Hematopoietic multipotent progenitor cell treated with erythropoietin and hydrocortisone succinate and interleukin-3 and kit ligand, for 17 days (in vitro differentiated cells): ENCODE measurements at places on chromosomes 1 and 21.

DNA sequence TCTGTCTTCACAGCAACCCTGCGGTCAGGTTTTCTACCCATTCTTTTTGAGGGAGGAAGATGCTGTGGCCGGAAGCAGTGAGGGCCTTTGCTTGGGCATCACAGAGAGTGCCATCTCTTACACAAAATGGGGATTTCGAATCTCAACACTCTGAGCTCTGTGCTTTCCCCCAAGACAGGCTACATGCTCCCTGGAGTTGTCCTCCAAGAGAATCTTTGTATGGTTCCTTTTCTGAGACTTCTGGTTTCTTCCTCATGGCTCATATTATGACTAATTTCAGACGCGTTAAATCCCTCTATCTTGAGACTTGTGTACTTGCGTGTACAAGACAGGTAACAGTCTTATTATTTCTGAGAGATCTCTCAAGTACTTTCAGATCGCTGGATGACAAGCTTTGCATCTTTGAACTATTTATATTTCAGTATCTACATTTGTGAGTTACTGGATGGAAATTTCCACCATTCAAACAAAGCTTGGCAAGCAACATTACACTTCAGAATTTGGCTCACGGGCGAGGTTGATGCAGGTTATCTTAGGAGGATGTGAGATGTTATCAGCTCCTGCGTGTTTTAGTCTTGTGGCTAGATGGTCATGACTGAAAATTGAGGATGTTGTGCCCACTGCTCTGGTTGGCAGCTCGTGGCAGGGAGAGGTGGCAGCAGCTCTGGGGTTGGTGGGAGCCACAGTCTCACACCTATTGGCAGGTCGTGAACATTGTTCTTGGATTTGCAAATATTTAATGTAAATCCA is 19.4 kb downstream of the ABCG1 start:
- no peak for DNase-seq

DNA sequence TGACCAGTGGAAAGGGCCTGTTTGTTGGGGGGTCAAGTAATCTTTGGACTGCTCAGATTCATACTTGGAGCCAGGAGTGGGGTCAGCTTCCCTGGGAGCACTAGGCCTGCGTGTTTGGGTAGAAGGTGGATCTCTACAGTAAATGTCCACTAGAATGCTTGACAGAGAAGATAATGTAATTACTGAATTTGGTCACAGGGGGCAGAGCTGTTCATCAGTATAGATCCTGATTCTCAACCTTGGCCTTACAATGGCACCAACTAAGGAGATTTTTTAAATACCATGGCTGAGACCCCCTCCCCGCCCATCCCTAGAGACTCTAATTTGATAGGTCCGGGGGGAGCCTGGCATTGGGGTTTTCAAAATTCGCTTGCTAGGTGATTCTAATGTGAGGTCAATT is 217.5 kb upstream of the PLXNA2 start:
- no peak for DNase-seq

DNA sequence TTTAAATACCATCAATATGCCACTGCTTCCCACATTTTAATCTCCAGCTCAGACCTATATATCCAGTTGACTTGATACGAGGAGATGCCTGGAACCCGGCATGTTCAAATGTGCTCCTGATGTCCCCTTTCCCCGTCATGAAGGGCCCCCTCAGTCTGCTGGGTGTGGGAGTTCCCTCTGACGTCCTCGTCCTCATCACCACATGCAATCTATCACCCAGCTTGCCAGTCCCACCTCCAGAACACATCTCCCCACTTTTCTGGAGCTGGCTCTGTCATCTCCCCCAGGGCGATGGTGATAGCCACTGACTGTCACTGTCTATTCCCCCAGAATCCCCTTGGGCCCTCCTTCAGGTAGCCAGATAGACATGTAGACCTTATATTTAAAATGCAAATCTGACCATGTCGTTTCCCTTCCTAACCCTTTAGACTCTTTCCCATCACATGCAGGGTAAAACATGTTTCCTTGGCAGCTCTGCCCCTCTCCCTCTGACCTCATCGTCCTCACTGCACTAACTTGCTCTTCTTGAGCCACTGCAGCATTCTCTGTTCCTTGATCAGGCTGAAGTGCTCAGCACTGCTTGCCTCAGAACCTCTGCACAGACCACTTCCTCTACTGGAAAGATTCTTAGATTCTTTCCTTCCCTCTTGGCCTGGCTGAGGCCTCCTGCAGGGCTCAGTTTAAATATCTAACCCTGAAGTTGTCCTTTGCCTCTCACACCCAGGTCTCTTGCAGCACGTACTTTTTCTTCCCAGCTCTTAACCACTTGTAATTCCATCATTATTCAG is 7.4 kb downstream of the AZIN2 start:
- DNase-seq: no peak

GRCh38 chr1:44419901-44420300 is 14.8 kb downstream of the RNF220 start:
- no peak for DNase-seq

DNA sequence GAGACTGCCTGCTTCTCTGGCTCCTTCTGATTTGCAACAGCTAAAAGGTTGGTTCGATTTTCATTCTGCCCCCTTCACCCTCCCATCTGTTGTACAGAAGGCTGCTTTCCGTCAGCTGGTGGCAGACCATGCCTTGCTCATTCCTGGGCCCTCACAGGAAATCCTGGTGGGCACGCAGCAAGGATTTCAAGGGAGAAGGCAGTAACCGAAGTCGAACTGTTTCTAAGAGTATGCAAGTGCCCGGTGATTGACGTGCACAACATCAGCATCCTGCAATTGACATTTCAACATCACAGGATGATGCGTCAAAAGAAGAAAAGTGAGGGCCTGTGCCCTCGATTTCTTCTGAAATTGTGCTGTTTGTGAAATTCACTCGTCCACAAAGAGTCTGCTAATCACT is 83.8 kb downstream of the PLPP3 start:
- DNase-seq: no peak

GRCh38 chr1:212983482-212983881 is 32.2 kb downstream of the ANGEL2 start:
- DNase-seq: no peak

DNA sequence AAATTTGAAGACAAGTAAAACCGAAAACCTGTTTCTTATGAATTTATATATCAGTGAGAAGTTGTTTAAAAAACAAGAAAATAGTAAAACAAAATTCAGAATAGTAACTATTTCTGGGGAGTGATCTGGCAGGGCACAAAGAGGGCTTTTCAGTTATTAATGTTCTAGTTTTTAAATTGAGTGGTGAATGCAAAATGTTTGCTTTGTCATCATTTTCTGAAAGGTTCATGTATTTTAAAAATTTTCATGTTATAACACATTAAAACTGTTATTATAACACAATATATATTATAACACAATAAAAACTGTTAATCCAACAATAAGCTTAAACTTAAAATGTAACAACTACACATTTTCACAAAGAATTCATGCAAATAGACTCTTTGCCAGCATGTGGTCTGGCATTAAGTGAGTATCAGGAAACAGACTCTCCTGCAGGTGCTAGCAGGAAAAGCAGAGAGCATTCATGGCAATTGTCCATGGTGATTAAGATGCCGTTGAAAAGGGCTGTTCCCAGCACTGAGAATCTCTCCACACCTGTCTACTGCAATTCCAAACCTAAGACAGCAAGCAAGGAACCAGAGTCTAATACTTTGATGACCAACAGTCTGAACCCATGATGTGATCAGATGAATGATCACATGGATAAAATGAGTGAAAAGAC is 204.9 kb downstream of the TBX15 start:
- no peak for DNase-seq

GRCh38 chr1:159964144-159964543 is 10.1 kb upstream of the SLAMF9 start:
- no peak for DNase-seq

GRCh38 chr1:116376729-116377086 is 3.7 kb downstream of the ATP1A1 start:
- no peak for DNase-seq

- DNase-seq: no peak
Measured at GRCh38 chr1:166920561-166921475, 44.8 kb upstream of the TADA1 start.

GRCh38 chr1:81802707-81803430 is 2.1 kb downstream of the ADGRL2 start:
- DNase-seq: no peak

- DNase-seq: no peak
Measured at GRCh38 chr1:27606708-27607238, 2.8 kb upstream of the AHDC1 start.

GRCh38 chr1:24465638-24466037 is 37.0 kb upstream of the RCAN3 start:
- DNase-seq: no peak

DNA sequence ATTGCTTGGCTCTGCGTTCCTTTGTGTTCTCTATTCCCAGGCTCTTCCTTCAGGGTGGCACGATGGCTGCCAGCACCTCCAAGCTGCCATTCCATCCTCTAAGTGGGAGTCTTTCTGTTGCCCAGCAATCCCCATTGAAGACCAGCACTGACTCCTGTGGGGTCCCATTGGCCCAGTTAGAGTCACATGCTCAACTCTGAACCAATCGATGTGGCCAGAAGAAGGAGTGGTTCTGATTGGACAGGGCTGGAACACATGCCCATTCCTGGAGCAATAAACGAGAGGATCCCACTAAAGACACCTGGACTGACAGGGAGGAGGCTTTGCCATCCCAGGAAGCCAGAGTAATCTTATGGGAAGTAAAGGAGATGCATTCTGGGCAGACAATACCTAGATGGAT is 97.2 kb upstream of the IGSF21 start:
- no peak for DNase-seq

DNA sequence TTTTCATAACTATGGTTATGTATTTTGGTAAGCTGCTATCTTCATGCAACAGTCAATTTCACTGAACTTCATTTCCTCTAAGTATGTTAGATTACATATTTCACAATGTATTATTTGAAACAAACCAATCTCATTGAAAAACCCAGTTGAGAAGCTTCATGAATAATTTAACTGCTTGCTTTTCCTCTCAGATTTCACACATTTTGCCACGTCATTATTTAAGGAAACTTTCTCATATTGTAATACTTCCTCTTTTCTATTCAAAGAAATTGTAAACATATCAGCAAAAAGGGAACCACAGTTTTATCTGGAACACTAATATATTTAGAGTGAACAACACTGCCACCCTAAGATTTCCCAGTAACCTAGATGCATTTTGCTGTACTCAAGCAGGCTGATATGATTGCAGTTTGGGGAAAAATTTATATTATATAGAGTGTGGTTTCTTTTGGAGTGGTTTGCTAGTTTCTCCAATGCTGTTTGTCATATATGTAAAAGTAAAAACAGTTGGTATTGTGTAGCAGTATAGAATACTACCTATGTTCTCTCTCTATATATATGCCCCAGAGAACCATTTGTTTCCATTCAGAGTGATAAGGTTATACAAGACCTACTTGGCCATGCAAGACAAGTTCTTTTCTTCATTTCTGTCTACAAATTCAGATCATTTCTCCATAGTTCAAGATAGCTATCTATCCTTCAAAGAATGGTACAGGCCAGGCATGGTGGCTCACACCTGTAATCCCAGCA is 28.4 kb upstream of the AHCTF1 start:
- no peak for DNase-seq

DNA sequence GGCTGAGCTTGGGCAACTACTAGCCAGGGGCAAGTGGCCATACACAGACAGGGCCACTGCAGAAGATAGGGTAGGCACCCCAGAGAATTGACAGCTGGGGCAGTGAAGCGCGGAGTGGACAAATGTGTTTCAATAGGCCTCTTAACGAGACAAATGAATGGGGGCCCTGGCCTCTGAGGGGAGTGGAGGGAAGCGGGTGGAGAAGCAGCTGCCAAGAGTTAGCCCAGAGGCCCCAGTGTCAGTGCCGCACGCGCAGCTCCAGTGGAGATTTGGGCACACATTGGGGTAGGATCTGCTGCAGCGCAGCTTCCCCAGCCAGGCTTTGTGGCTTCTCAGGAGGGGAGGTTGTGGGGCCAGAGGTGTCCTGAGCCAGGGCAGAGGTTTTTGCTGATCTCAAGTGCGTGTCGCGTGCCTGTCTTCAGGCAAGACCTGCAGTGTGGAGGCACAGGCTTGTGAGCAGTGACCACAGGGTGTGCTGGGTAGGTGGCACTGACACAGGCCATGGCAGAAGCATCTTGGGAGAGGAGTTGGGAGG is 16.9 kb downstream of the PTPRF start:
- no peak for DNase-seq

DNA sequence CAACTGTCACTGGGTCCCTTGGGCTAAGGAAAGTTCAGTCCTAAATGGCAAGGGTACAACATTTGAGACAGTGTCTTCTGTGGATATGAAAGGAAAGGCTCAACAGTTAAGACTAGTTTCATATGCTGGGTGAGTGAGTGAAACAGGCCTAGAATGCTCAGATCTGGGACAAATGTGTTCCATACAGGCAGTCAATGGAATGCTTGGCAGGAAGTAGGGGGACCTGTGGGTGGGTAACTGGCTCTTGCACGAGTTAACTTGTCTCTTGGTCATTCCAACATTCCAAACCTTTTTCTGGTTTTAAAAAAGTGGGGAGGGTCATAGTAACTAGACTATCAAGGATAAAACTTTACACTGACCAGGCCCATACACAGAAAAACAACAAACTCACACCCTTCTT is 17.8 kb upstream of the ADAM30 start:
- DNase-seq: no peak

DNA sequence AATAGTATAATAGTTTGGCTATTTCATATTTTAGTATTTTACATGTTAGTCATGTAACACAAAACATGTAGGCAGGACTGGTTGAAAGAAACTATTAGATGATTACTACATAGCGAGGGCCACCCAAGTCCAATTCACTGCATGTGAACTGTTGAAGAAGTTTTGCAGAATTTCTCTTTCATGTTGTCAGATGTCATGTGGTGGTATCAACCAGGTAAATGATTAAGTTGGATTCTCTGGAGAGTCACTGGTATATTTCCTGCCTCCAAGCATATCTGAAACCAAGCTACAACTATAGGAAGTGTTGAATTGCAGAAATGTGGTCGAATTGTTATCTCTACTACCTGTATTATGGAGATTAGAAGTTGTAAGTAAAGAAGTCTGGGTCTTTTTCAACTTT is 137.8 kb upstream of the DPYD start:
- DNase-seq: no peak

GRCh38 chr1:22676916-22677583 is 24.0 kb downstream of the C1QB start:
- no peak for DNase-seq

DNA sequence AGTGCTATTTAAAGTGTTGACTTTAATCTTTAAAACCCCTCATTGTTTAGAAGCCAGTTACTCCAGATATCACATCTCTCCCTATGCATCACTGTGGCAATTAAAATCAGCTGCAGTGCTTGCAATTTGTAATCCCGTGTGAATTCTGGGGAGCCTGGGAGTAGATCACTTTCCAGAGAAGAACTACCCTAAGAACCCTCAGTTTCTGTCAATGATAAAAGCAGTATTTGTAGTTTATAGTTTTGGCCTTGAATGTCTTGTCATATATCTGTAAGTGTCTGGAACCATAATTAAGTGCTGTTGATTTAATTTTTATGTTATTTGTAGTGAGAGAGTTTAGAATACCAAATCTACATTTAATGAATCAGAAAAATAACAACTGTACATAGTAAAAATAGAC is 5.5 kb upstream of the SPAG17 start:
- no peak for DNase-seq

GRCh38 chr1:223482766-223483165 is 89.6 kb downstream of the CCDC185 start:
- no peak for DNase-seq
